ENCODE measurements at places on chromosomes 12 and 14.
A peak's percentile ranks its signal among the peaks of the same experiment; 100 is the strongest.

DNA sequence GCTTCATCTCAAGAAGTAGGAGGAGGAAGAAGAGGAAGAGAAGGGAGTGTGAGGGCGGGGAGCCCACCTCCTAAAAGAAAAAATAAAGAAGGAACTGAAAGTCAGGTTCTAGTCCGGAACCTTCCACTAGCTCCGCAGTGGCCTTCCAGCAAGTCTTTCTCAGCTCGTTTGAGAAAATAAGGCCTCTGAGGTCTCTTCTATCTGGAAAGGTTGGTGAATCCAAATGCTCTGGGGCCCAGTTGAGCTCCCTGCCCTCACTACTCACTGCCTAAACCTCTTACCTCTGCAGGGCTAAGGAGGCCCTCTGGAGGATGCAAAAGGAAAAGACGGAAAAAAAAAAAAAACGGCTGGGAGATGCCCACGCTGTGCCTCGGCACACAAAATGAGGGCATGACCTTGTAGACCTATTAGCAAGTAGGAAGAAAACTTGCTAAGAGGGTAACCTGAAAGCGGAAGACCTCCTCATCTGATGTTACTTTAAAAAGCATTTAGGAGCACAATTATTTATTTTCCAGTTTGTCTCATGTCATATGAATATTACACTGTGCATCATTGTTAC lies 35.9 kb downstream of the FBLN5 start:
- DNase-seq, result no peak

DNA sequence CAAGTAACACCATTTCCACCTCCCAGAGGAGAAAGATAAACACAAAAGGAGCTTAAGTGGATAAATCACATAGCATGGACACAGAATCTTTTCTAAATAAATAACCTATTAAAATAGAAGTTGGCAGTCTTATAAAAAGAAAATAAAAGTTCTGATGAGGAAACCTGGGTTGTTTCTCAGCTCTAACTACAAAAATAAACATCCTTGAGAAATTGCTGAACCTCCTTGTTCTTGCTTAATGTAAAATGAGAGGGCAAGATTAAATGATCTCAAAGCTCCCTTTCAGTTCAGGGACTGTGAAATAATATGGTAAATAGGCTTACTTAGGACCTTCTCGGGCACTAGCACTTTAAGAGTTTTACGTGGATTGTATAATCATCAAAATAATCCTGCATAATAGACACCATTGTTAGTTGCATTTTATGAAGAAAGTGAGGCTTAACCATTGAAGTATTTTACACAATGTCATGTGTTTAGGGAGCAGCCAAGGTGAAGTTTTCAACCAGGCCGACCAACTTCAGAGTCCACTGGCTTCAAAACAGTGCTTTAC lies 214.0 kb upstream of the NOVA1 start:
- DNase-seq, result no peak

DNA sequence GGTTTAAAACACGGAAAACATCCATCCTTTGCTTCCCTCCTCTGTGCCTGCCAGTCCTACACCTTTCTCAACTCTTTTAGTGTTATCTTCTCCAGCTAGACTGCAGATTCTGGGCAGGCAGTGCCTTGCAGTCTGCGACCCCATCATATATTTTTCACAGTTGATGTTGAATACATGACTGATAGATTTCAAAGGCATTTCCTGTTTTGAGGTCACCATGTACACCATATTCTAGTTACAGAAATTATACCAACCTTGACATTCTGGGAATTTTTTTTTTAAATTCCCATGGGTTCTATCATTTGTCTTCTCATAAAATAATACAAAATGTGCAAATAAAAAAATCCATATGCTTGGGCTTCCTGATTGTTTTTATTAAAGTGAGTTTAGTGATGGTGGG lies 16.6 kb downstream of the SOCS2 start:
- no peak for DNase-seq

GRCh38 chr14:104287301-104288009 lies 149.1 kb downstream of the KIF26A start:
- no peak for DNase-seq

GRCh38 chr12:109983432-109984142 lies 12.6 kb downstream of the GIT2 start:
- DNase-seq, result no peak

- no peak for DNase-seq
Measured at GRCh38 chr14:75083271-75083670, 13.8 kb downstream of the ZC2HC1C start.

- no peak for DNase-seq
Measured at GRCh38 chr14:103931422-103931821, 3.2 kb downstream of the TDRD9 start.

GRCh38 chr12:105109465-105110212 lies 2.1 kb downstream of the WASHC4 start:
- DNase-seq, result no peak

DNA sequence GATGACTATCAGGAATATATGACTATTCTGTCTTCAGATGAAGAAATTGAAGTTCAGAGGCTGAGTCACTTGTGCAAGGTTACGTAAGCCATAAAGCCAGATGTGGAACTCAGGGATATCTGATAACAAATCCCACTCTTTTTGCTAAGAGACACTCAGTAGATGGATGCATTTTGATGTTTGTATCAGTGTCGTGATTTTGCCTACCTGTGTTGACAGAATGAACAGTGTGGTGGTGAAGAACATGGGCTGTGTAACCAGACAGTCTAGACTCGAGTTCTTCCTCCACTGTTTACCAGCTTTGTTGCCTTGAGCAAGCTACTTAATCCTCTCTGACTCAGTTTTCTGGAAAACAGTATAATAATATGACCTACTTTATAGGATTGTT lies 93.9 kb downstream of the DAAM1 start:
- no peak for DNase-seq

GRCh38 chr12:116347265-116347664 lies 69.8 kb upstream of the MED13L start:
- DNase-seq, result no peak

GRCh38 chr12:44570036-44570583 lies 306.0 kb downstream of the NELL2 start:
- no peak for DNase-seq

- no peak for DNase-seq
Measured at GRCh38 chr12:20798554-20798953, 12.0 kb upstream of the SLCO1B3 start.

- DNase-seq, result peak; percentile 72
Measured at GRCh38 chr12:121626853-121627640, 717 bp downstream of the ORAI1 start.

DNA sequence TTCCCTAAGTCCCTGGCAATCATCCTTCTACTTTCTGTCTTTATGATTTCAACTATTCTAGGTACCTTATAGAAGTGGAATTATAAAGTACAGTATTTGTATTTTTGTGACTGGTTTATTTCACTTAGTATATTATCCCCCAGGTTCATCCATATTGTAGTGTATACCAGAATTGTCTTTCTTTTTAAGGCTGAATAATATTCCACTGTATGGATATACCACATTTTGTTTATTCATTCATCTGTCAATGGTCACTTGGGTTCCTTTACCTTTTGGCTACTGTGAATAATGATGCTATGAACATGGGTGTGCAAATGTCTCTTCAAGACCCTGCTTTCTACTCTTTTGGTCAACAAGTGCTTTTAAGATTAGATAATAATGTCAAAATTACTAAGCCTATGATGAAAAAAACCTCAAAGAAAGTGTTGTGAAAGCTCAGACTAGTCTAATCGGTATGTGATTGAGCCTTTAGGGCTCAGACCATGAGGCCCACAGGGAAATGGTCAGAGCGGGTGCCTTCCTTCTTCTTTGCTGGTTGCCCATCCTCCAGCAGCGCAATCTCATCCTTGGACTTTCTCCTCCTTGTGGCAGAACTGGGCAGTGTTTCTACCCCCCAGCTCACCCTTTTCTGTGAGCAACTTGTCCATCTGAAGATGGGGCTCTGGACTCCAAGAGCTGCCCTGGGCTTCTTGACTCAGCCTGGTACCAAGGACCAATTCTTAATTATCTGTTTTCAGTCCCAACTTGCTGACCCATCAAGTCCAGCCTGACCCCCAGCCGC lies 105.4 kb downstream of the TTC8 start:
- no peak for DNase-seq

DNA sequence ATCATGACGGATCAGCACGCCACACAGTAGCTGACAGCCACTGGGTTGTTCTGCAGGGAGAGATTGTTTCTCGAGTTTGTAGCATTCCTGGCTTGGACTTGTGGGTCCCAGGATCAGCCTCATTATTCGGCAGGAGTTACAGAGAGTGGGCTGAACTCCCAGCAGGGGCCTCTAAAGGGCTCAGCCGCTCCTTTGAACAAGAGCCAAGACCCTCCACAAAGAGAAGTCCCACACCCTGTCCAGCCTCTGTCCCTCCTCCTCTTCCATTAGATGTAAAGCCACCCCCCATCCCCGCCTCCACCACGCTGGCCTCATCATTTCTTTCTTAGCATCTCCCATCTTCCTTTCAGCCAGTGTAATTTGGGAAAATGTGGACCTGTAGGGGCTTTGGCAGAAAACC lies 96.7 kb upstream of the HSPB8 start:
- no peak for DNase-seq

- no peak for DNase-seq
Measured at GRCh38 chr14:60757567-60758002, 23.0 kb downstream of the MNAT1 start.

- no peak for DNase-seq
Measured at GRCh38 chr12:59007620-59008019, 87.3 kb upstream of the LRIG3 start.

DNA sequence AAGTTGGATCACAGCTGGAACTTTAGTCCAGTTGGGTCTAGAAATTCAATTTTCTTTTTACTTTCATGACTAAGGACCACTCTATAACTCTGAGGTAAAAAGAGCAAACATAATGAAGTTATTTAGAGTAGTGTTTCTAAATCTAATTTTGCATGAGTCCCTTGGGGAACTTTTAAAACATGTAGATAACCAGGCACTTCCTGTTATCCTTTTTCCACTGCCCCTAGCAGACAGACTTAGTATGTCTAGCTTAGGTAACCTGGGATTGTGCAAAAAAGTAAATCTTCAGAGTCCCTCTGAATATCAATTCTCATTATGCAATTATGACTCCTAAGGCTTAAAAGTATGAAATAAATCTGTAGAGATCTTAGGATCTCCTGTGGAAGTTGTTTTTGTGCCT lies 371.2 kb downstream of the DIO2 start:
- DNase-seq, result no peak

- DNase-seq, result no peak
Measured at GRCh38 chr12:72543777-72544467, 271.8 kb downstream of the TRHDE start.

DNA sequence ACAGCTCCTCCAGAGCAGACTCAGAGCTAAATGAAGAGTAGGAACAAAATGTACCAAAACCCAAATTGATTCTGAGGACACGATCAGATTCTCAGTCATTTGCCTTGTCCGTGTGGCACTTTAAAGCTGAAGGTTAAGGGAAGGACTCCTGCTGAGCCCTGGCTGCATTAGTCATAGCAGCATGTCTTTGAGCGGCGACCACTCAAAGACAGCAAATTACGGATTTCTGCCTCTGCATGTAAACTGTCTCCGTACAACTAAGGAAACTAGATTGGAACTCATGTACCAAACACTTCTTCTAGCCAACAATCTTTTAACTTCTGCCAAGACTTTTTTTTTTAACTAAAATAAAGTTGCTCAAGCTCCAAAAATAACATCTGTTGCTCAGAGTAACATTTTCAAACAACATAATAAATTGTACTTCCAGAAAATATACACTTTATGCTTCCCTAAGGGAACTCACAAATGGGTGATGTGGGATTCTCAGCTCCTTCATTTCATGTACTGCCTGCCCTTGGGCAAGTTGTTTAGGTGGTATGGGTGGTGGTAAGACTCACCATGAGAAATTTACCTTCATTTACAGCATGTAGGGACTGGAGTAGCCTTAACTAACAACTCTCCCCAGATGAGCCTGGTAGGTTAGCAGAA lies 56.1 kb downstream of the RERG start:
- DNase-seq, result no peak

GRCh38 chr14:105241641-105242040 lies 6.7 kb upstream of the BTBD6 start:
- DNase-seq, result no peak

DNA sequence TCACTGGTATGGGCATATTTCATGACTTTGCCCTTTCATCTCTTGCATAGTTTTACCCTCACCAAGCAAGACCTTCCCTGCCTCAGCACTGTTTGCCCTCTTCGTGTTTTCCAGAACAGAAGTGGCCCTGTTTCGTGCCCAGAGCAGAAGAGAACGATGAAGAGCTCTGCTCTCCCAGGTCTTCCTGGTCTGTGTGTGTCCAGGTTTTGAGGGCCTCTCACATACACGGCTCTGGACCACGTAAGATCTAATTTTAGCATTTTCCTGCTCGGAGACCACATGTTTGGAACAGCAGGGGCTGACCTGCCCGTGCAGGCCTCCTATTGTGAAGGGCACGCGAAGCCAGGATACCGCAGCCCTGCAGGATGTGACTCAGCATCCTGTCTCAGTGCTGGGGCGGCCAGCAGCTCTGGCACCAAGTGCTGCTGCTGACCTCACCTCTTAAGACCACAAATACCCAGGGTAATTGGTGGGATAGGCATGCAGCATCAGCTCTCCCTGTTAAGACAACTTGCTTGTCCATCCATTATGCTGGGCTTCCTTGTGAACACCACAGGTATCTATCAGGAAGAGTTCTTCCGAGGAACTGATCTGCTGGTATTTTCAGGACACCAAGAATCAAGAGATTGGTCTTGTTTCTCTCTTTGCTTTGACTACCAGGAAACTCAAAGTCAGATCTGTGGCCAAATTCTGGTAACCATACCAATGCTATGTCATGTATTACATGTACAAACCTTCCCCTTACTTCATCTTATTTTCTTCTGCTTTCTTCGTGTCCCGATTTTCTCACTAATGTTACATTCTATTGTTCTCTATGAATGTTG lies 19.0 kb downstream of the SSH1 start:
- DNase-seq, result peak; percentile 43

All from stimulated activated CD8-positive, alpha-beta memory T cell treated with anti-CD3 and anti-CD28 coated beads, Interleukin-7, amount 100 ng/mL, for 24 hours (primary cell).